ENCODE measurements at places on chromosomes 5 and 9.
A peak's percentile ranks its signal among the peaks of the same experiment; 100 is the strongest.

DNA sequence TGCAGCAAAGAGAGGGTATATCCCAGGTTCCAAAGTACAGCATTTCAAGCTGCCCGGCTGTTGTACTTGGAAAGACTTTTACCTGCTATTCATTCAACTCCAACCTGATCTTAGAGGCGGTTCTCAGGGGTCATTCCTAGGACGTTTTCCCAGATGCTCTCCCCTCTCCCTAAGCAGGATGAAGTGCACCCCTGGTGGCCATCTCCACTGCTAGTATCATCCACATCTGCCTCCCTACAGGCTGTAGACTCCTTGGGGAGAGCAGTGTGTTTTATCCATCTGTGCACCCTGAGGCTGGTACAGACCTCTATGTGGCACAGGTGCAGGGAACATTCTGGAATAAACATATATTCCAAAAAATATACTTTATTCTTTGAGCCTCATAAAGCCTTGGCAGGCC lies 56.8 kb downstream of the PTPN3 start:
- no peak for DNase-seq

- DNase-seq = no peak
Measured at GRCh38 chr5:13763719-13764118, 180.8 kb downstream of the DNAH5 start.

DNA sequence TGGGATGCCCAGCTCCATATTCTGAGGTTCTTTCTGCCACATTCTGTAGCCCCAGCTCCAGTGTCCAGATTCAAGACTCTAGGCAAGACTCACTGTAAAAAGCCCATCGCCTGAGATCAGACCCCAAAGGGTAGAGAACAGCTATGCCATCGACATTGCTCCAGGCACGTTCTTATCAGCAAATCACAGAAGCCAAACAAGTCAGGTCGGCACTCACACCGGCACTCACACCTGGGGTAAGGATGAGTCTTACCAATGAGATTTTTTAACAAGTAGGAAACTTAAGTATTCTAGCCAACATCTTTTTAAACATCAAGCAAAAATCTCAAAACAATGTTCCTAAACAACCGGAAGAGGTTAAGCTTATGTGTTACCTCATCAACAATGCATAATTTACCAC lies 2.4 kb downstream of the CDKN2AIPNL start:
- DNase-seq = no peak

DNA sequence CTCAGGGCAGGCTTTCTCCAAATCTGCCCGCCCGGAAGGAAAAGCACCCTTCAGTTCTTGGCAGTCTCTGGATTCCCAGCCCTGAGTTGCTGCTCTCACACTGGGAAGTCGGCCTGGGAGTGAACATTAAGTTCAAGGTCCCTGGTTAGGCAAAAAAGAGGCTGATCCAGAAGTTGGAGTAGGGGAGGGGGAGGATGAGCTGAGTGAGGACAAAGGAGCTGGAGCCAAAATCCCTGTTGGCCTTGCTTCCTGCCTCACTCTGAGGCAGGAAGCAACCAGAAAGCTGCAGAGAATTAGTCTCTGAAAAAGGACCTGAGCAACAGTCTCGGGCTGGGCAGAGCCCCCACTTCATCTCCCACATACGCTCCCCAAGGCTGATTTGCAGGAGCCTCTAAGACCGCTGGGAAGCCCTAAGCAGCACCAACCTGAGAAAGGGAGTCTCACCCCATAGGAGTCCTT lies 15.0 kb upstream of the RPS14 start:
- no peak for DNase-seq

DNA sequence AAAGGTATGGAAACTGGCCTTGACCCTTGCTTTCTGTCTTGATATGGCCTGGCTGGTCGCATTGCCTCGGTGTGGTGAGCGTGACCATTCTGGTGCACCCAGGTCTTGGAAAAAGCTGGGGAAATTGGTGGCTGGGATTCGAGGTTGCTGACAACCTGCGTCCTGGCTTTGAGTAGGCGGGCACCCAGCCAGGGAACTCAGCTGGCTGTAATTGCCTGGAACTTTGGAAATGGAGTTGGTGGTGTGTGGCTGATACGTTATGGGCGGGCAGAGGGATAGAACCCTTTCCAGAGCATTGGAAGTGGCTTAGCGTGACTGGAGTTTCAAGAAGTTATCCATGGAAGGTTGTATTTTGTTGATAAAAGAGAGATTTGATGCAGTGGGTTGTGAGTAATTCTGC lies 35.2 kb downstream of the KCNMB1 start:
- DNase-seq = no peak

- no peak for DNase-seq
Measured at GRCh38 chr9:72065076-72065475, 4.7 kb upstream of the C9orf57 start.

GRCh38 chr5:132746954-132747615 lies at the start of gene CCNI2:
Gene CCNI2, plus strand, starts transcription at chr5:132747426. Its CDS starts 70 bp downstream, at chr5:132747496.
- DNase-seq = peak; percentile 72

DNA sequence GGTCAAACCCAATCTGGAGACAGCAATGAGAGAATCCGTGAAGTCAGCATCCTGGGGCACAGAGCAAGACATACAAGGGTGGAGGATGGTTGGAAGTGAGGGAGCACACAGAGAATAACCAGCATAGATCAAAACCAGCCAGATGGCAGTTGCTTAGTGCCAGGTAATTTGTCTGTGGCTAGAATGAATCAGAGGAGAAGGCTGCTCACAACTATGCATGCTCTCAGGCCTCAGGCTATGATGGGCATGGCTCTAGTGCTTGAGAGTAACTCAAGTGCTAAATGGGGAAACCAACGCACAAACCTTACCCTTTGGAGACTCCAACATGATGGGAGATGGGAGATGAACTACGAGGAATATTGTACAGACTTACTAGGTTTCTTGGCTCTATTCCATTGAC lies 160.8 kb downstream of the DMRT2 start:
- no peak for DNase-seq

GRCh38 chr5:53342236-53342635 lies 138.2 kb upstream of the FST start:
- DNase-seq = no peak

GRCh38 chr5:101878190-101878589 lies 417.9 kb downstream of the SLCO4C1 start:
- DNase-seq = no peak

- DNase-seq = no peak
Measured at GRCh38 chr9:76677481-76678055, 86.7 kb upstream of the PCA3 start.

DNA sequence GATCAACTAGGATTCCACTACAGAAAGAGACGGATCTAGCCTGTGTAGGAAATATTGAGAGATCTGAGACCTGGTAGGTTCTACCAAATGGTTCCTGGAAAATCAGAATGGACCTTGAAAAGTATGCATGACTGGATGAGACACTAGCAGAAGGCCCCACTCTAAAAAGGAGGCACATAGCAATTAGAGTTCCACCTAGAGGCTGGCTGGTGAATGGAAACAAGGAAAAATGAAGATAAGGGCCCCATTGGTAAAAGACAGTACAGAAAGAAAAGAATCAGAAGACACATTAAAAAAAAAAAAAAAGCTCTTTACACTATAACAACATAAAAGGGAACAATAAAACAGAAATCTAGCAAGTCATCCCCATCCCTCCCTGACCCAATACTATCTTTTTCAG lies 518.5 kb downstream of the NR2F1-AS1 start:
- no peak for DNase-seq

DNA sequence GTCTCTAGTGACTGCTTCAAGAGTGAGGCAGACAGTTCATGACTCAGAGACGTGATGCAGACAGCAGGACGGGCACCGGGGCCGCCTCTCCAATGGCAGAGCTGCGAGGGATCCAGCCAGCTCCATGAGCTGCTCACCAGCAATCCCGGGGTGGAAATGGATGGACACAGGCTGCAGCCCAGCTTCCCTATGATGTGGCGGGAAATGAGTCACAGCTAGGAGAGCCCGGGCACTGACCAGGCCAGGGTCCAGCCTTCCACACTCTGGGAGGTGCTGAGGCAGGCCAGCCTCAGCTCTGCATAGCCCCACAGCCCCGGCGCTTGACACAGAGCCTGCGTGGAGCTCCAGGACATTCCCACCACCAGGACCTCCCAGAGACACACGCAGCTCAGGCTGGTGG lies 244.8 kb upstream of the IRX2 start:
- DNase-seq = no peak

DNA sequence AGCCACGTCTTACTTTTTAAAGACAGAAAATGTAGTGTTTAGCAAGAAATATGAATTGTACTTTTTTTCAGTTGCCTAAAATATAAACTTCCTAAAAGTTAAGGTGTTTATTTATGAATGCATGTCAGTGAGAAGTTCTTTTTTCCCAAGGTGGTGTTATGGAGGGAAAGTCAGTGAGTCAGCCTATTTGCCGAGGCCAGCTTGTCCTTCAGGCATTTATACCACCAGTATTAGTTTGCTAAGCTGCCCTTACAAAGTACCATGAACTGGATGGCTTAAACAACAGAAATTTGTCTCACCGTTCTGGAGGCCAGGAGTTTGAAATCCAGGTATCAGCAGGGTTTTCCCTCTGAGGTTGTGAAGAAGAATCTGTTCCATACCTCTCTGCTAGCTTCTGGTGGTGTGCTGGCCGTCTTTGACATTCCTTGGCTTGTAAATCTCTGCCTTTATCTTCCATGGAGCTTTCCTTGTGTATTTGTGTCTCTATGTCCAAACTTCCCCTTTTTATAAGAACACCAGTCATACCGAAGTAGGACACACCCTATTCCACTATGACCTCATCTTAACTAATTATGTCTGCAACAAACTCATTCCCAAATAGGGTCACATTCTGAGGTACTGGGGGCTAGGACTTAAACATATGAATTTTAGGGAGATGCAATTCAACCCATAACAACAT lies 38.4 kb downstream of the PRKACG start:
- no peak for DNase-seq

- no peak for DNase-seq
Measured at GRCh38 chr5:7391814-7392692, 3.9 kb upstream of the ADCY2 start.

- no peak for DNase-seq
Measured at GRCh38 chr9:98992107-98992884, 48.6 kb downstream of the COL15A1 start.

- DNase-seq = no peak
Measured at GRCh38 chr5:113682497-113683136, 169.1 kb downstream of the YTHDC2 start.

- DNase-seq = no peak
Measured at GRCh38 chr9:126470241-126470993, 143.3 kb upstream of the LMX1B start.

DNA sequence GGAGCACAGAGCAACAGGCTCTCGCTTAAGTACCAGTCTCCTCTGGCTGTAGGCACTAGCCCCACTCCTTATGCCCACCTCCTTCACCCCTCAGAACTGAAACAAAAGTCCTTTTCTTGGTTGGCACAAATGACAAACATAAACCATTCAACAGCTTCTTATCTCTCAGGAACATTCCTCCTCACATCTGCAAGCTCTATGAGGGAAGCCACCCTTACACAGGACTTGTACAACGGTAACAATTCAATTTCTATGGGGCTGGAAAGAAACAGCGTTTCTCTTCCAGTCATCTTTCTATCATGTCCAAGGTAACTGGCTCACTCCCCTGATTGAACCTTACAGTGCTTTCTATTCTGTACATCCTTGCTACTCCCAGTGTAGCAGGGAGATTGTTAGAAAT lies 74.1 kb downstream of the CSF2 start:
- DNase-seq = no peak

- DNase-seq = no peak
Measured at GRCh38 chr5:15518786-15519185, 18.8 kb downstream of the FBXL7 start.

DNA sequence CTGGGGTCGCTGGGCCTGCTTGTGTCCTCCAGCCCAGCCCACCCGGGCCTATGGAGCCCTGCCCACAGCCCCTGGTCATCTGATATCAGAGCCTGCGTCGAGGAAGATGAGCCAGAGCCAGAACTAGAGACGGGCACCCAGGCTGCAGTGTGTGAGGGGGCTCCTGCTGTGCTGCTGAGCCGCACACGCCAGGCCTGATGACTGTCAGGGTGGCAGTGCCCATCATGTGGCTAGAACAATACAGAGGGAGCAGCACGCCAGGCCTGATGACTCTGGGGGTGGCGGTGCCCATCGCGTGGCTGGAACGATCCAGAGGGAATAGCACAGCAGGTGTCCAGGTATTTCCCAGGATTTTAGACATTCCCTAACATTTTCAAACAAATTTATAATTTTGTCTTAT lies 9.2 kb upstream of the LRRC14B start:
- DNase-seq = no peak

DNA sequence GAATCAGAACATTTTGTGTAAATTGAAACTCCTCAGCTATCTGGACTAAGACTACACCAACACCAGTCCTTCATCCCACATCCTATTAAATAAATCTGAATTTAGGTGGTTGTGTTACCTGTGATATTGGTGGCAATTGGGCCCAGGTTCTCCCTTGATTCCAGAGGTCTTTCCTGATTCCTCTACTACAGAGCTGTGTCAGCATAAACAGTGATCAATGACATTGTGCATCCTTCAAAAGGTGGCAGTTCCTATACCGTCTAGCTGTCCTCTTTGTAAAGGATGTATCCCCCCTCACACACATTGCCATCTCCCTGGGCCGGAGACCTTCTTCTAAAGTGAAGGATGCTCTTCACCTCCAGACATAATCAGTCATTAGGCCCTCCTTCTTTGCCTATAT lies 239.2 kb downstream of the FAM114A2 start:
- no peak for DNase-seq

GRCh38 chr5:72558046-72558336 lies 50.8 kb upstream of the ZNF366 start:
- no peak for DNase-seq

- DNase-seq = no peak
Measured at GRCh38 chr9:137521405-137521985, 28.7 kb downstream of the PNPLA7 start.

DNA sequence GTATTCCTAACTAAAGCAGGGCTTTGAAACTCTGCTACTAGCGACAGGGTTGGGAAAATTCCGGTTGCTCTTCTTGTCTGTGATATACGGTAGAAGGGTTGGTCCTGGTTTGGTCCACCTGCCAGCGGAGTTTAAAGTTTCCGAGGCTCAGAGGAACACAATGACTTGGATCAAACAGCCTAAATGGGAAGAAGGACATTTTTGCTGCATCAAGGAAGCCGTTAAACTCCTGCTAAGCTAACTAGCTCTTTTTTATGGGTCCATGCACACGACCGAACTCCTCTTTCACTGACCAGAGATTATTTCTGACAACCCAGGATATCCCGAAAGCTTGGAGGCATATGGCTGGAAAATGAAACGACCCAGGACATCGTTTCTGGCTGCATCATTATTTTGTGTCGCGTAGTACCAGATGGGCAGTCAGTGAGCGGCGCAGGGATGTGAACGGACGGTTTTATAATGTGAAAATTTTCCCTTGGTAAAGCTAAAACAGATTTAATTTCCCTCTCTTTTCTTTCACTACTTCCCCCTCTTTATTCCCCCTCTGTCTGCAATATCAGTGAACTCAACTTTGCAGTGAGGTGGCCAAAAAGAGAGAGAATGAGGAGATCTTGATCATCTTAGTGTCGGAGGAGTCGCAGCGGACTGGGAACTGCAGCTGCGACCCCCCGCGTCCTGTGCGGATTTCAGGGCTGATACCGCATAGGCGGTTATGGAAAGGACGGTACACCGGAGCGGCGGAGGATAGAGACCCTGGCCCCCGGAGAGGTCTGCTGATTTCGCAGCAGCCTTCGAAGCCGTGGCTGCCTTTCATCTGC lies at the start of gene LURAP1L:
Gene LURAP1L, plus strand, starts transcription at position 160 of the 818 bp plus-strand sequence. CDS start 696 bp downstream, outside the sequence.
- DNase-seq = no peak

- no peak for DNase-seq
Measured at GRCh38 chr9:107472581-107473340, 16.8 kb downstream of the KLF4 start.

All from germinal center (tissue), 1 donor.